Stimulated activated CD4-positive, alpha-beta T cell treated with anti-CD3 and anti-CD28 coated beads, Interleukin-1b, Interleukin-23, amount 100 ng/mL, for 1 hour (primary cell): ENCODE measurements at places on chromosomes 5 and 9.

DNA sequence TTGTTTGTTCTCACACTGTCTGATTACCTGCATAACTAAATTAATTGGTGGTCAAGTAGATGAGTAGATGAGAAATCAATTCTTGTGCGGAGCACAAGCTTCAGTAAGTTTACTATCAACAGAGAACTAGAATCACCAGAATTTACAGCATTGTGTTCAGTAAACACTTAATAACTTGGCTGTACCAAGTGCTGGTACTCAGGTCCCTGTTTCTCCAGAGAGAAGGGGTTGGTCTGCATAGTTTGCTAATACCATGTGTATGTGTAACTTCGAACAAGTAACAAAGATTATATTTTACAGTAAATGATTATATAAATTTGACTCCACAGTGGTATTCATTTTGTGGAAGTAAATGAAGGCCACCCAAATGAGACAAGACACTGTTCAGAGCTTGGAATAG lies 146.3 kb downstream of the PCSK5 start:
- DNase-seq: no peak

DNA sequence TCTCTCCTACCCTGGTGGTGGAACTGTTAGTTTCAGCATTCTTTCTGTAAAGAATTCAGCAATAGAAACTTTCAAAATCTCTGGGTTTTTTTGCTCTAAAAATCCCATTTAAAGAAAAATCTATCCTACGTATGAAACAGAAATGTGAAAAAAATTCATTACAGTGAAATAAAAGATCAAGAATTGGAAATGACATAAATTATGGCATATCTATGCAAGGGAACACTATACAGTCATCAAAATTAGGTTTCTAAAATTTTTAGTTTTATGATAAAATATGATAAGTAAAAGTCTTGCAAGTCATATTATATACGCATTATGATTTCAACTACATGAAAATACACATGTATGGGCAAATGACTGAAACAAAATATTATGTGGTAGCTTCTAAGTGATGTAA lies 342.6 kb downstream of the CETN3 start:
- no peak for DNase-seq

GRCh38 chr9:125521462-125522327 lies 185.3 kb downstream of the MAPKAP1 start:
- no peak for DNase-seq

- DNase-seq: no peak
Measured at GRCh38 chr5:14489643-14490042, 91.9 kb upstream of the OTULINL start.

GRCh38 chr5:178279723-178280438 lies 47.3 kb upstream of the PHYKPL start:
- DNase-seq: no peak

GRCh38 chr9:113227436-113227835 lies 6.1 kb downstream of the SLC31A1 start:
- no peak for DNase-seq

DNA sequence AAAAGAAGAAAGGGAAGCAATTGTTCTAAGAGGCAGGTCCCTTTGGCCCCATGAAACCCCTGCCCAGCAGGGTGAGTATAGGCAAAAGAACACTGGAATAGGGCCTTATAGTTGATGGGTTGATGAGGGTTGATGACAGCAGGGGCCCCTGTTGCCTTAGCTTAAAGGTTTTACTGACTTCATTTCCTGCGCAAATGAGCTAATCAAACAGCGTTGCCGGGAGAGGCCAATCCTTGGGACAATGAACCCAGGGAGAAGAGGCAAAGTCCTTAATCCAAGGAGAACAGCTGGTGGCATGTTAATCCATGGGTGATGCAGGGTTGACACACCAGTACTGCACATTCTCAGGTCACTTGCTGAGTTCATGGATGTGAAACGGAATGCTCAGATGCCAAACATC lies 22.0 kb upstream of the EPB41L4B start:
- no peak for DNase-seq

DNA sequence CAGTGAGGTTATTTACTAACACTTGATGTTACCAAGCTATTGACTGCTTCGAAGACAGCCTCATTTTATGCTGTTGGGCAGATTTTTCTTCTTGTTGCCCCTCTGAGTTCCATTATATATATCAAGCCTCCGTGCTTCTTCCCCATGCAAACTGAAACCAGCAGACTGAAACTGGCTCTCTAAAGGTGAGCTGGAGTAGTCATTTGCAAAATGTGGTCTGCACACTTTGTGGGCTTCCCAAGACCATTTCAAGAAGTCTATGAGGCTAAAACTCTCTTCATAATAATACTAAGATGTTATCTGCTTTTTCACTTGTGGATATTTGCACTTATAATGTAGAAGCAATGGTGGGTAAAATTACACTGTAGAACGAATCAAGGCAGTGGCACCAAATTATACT lies 13.9 kb downstream of the SLC36A1 start:
- DNase-seq: no peak

DNA sequence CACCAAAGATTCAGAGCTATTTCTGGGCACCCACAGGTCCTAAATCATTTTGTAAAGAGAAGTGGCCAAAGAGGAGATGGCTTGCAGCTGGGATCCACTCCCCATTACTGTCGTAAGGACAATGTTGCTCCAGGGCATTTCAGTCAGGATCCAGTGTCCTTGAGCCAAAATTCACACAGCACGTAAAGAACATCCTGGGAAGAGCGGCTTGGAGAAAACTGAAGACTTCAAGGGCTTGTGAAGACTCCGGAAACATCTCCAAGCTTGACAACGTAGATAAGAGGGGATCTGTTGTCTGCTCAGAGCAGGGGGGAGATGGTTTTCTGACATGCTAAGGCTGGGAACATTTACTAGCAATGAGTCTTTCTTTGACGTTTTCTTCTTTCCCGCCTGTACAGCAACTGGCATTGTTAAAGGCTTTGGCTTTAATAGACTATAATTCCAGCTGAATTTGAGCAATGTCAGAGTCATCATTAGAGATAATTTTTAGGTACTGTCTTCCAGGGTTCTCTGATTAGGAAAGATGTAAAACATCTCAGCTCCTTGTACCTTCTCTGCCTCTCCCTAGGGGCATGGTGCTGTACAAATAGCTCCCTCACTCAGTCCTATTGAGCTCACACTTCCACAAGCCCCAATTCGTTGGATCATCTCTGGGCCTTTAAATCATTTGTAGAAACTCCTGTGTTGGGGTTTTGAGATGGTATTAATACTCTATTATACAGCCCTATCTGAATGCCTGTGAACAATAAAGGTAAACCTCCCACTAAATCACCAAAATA lies 39.7 kb downstream of the EGFLAM start:
- no peak for DNase-seq

DNA sequence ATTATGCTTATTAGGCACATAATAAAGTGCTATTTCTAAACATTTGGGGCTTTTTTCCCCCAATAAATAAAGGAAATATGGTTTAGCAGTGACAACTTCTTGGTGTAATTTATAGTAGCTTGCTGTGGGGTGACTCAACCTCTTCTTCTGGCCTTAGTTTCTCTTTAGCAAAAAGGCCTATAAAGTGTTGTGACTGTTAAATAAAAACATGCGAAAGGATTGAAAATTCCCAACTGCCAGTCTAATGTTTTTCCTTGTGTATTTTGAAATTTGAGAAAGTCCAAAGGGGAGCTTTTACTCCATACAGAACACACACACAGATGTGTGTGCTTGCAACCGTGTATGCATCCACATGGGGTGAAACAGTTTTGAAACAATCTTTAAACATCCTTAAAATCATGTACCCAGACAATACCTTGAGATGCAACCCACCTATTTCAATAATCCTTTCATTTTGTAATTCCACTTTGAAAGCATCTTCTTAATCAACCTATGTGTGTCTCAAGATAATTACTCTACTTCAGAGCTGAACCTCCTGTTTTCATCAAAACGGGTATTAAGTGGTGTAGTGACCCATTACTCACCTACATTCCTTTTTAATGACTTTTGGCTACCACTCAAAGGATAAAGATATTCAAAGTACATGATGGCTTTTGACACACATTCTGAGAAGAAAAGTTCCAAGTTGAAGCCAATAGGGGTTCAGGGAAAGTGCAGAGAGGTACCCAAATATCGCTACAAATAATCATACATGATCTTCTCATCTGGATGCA lies 123.8 kb downstream of the DROSHA start:
- DNase-seq: no peak

GRCh38 chr9:1400983-1401382 lies 350.8 kb downstream of the DMRT2 start:
- DNase-seq: no peak

DNA sequence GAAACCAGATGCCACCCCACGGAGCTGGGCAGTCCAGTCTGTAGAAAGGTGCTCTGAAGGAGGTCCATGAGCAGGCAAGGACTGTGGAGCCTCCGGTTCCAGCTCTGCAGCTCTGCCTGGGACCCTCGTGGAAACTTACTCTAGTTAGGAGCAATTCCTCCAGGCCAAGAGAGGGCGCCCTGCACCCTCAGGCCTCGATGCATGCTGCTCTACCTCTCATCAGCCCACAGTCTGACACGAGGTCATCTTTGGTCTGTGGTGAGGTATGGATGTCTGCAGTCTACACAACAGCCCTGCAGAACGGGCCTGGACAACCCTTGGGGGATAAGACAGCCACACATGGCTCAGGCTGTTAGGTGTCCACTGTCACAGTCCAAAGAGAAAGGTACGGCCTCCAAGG lies 50.6 kb upstream of the UBTD2 start:
- no peak for DNase-seq

GRCh38 chr9:36492865-36493264 lies 79.8 kb upstream of the MELK start:
- DNase-seq: no peak
